ENCODE measurements at places on chromosomes 16 and 17. TPM values are rescaled to one million over a fixed set of nuclear protein-coding genes. Genes with fewer than 3 reads are reported as not detected.
A peak's percentile ranks its signal among the peaks of the same experiment; 100 is the strongest.

The PARD6A gene
- total RNA-seq = 15.5 TPM

The CCL5 gene
- 973 TPM for total RNA-seq

The DPEP3 gene
- total RNA-seq = not detected

The SUZ12 gene
- total RNA-seq = 70.3 TPM

The SPIRE2 gene
- 0.80 TPM for total RNA-seq

The CYGB gene
- not detected for total RNA-seq

The KRT36 gene
- not detected for total RNA-seq

The TEX14 gene
- total RNA-seq = 0.28 TPM

The SLC52A1 gene
- total RNA-seq = 2.2 TPM

The SLC16A5 gene
- total RNA-seq = 2.3 TPM

The MPP3 gene
- not detected for total RNA-seq

DNA sequence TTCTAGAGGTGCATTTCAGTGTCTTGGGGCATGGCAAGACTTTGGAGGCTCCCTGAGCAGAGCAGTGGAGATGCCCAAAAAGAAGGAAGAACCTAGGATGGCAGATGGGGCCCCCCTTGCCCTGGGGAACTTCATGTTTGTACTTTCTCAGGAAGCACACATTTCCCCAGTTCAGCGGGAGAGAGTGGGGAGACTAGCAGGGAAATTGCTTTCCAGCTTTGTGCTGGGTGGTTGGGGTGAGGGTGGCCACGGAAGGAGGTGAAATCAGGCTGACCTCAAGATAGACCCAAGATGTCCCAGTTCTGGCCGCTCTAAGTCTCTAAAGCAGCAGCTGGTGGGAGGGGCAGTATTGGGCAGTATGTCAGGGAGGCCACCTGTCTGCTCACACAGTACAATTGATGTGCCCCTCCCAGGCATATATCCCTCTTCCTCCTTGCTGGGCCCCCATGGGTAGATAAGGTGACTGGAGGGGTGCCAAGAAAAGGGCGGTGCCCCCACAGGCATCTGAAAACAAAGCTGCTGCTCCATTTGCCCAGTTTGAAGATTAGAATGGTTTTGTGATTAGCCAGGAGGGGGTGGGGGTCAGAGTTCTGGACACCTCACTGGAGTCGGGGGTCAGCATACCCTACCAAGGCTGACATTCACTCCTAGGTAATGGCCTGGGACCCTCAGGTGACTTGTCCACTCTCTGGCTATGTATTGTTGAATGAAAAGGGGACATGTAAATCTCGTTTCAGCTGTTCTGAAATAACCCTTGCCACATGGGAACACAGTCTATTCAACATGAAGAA, 17.1 kb upstream of the NAGLU start:
- no peak overlapping the region for H3K4me3 ChIP-seq
- peaks cover 9% of the 10 kb centered on the region for H3K4me1 ChIP-seq
- no peak for DNase-seq
- no peaks in the 10 kb centered on the region for H3K36me3 ChIP-seq
- H3K27ac ChIP-seq = no peak overlapping the region

DNA sequence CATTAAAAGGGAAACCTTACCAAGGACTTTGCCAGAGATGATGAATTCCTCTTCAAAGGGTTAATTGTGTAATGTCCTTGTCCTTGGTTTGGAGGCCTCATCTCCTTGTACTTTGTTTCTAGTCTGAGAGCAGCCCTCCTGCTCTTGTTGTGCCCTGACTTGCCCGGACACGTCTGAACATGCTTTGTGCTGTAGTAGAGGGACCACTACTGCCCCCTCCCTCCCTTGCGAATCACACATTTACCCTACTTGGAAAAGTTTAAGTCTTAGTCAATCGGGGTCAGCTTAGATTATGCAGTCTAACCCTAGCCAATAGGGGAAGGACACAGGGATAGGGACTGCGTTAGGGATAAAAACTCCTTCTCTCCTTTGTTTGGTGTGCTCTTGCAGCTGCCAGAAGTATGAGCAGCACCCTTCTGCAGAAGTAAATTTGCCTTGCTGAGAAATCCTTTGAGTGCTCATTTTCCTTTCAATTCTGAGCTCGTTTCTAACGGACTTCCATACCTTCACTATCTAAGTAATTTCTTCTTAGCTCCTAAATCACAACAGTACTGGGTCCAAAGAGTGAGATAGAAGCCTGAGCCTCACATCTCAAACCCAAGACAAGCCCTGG, 26.4 kb upstream of the CLEC3A start:
- H3K36me3 ChIP-seq = peaks cover 4% of the 10 kb centered on the region
- no peaks in the 10 kb centered on the region for H3K4me1 ChIP-seq
- no peak overlapping the region for H3K27ac ChIP-seq
- peaks cover 12% of the 10 kb centered on the region for H3K27me3 ChIP-seq

DNA sequence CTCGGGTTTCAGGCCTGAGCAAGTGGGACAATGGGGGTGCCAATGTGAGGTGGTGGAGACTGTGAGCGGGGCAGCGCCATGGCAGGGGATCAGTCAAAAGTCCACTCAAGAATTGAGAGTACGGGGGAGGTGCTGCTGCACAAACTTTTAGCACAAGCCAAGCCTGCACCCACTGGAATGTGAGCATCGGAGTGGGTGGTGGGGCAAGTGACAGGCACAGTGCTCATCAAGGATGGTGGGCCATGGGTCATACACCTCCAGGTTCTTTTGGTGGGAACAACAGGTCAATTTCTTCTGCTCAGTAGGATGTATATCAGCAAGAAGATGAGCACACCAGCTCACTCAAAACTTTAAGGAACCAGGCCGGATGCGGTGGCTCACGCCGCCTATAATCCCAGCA, 32.4 kb upstream of the PEMT start:
- no peak overlapping the region for H3K4me3 ChIP-seq
- peaks cover 11% of the 10 kb centered on the region for H3K4me1 ChIP-seq
- no peaks in the 10 kb centered on the region for H3K36me3 ChIP-seq
- peaks cover 13% of the 10 kb centered on the region for H3K27me3 ChIP-seq
- no peak for DNase-seq

DNA sequence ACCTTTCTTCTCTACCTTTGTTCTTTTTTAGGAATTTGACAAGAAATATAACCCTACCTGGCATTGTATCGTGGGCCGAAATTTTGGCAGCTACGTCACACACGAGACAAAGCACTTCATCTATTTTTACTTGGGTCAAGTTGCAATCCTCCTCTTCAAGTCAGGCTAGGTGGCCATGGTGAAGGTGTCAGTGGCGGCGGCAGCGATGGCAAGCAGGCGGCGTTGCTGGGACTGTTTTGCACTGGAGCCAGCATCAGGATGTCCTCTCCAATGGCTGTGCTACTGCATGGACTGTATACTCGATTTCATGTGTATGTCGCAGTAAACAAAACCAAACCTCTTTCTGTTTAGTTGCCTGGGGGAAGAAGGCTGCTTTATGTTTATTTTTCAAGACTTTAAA, 5.9 kb downstream of the DYNLL2 start:
- peaks cover 53% of the 10 kb centered on the region for H3K36me3 ChIP-seq
- peaks cover 33% of the 10 kb centered on the region for H3K4me1 ChIP-seq
- no peaks in the 10 kb centered on the region for H3K27me3 ChIP-seq
- H3K27ac ChIP-seq = no peak overlapping the region
- DNase-seq = peak; percentile 25

- H3K4me1 ChIP-seq = peaks cover 39% of the 10 kb centered on the region
- peak overlapping the region; percentile 88 for H3K4me3 ChIP-seq
- peaks cover 4% of the 10 kb centered on the region for H3K36me3 ChIP-seq
- peak; percentile 67 for DNase-seq
Measured at GRCh38 chr17:81239714-81240555, 817 bp downstream of the NDUFAF8 start.

DNA sequence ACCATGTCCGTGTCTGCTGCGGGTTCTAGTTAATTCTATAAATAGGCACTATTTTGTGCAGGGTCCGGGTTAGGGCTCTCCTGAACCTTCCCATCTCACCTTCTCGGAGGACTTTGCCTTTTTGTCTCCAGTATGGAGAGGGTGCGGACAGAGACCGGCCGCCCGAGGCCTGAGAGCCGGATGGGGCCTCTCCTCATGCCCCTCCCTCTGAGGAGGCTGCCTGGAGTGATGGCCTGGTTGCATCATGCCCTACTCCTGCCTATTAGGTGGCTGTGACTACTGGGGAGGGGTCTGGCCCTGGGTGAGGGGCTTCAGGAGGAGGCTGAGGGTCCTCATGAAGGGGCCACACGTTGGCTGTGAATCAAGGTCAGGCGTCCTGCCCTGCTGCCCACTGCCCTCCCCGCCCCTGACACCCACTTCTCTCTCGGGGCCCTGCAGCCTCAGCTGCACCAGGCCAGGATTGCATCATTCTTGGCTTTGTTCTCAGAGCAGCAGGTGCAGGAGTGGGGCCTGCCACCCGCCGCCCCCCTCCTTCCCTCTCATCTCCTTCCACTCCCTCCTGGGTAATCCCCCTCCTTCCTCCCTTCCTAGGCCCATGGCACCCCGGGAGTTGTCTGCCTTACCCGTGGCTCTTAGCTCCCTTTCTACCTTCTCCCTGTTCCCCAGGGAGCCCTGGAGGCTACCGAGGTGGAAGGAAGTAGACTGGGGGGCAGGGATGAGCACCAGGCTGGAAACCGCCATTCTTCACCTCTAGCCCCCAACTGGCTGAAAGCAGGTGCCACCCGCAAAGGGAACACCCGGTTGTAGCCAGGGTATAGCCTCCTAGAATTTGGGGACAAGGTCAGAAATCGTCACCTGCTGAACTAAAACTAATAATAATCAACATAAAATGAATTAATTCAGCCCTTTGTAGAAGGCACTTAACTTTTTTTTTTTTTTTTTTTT, 12.7 kb upstream of the ARHGAP23 start:
- H3K27ac ChIP-seq = peak overlapping the region; percentile 71
- H3K27me3 ChIP-seq = peaks cover 39% of the 10 kb centered on the region
- peaks cover 5% of the 10 kb centered on the region for H3K4me1 ChIP-seq
- H3K36me3 ChIP-seq = no peaks in the 10 kb centered on the region
- no peak overlapping the region for H3K4me3 ChIP-seq
- no peak for DNase-seq

GRCh38 chr17:55606488-55606815, 95.2 kb upstream of the SMIM36 start:
- no peak for DNase-seq
- no peaks in the 10 kb centered on the region for H3K36me3 ChIP-seq
- H3K4me3 ChIP-seq = no peak overlapping the region
- H3K4me1 ChIP-seq = no peaks in the 10 kb centered on the region
- peaks cover 23% of the 10 kb centered on the region for H3K27me3 ChIP-seq

GRCh38 chr16:49822649-49823370, 33.1 kb downstream of the ZNF423 start:
- no peaks in the 10 kb centered on the region for H3K36me3 ChIP-seq
- no peak overlapping the region for H3K27ac ChIP-seq
- H3K4me1 ChIP-seq = no peaks in the 10 kb centered on the region
- no peak for DNase-seq

DNA sequence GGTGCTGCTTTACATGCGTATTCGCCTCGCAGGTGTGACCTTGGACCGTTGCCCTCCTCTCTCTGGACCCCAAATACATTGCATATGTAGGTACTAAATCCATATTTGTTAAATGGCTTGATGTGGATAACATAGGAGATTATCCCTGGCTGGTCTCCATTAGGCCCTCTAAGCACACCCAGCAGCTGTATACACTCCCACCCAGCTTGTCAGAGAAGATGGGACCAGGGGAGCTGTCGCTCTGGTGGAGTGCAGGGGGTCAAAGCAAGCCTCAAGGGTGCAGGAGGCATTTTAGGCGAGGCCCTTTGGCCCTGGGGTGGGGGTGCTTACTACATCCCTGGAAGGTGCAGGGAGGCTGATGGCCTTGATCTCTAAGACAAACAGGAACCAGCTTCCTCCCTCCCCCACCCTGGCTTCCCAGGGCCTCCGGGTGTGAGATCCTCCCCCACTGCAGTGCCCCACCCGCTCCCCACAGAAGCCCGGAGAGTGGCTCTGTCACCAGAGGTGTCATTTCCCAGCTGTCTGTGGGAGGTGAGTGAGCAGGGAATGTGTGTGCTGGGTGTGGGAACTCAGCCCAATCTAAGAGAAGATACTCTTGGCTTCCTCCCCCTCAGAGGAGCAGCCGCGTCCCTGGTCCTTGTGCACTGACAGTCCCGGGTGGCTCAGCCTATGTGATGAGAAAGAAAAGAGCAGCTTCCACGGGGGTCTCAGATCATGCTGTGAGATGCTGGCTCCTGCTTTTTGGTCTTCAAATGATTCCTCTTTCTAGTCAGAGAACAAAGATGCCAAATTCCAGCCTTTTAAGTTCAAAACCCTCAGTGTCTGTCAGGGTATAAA, 1.4 kb upstream of the VAMP2 start:
- H3K4me1 ChIP-seq = peaks cover 49% of the 10 kb centered on the region
- peaks cover 19% of the 10 kb centered on the region for H3K36me3 ChIP-seq
- no peaks in the 10 kb centered on the region for H3K27me3 ChIP-seq
- DNase-seq = peak; percentile 91
- H3K27ac ChIP-seq = peak overlapping the region; percentile 99

- H3K36me3 ChIP-seq = peaks cover 33% of the 10 kb centered on the region
- peaks cover 26% of the 10 kb centered on the region for H3K4me1 ChIP-seq
- peak; percentile 74 for DNase-seq
- H3K4me3 ChIP-seq = no peak overlapping the region
- H3K27ac ChIP-seq = peak overlapping the region; percentile 35
Measured at GRCh38 chr17:82424001-82424862, 5.8 kb upstream of the OGFOD3 start.

GRCh38 chr17:34252444-34253138, 2.5 kb upstream of the CCL2 start:
- peaks cover 69% of the 10 kb centered on the region for H3K27me3 ChIP-seq
- peaks cover 2% of the 10 kb centered on the region for H3K4me1 ChIP-seq
- no peak for DNase-seq
- no peak overlapping the region for H3K4me3 ChIP-seq
- no peak overlapping the region for H3K27ac ChIP-seq

DNA sequence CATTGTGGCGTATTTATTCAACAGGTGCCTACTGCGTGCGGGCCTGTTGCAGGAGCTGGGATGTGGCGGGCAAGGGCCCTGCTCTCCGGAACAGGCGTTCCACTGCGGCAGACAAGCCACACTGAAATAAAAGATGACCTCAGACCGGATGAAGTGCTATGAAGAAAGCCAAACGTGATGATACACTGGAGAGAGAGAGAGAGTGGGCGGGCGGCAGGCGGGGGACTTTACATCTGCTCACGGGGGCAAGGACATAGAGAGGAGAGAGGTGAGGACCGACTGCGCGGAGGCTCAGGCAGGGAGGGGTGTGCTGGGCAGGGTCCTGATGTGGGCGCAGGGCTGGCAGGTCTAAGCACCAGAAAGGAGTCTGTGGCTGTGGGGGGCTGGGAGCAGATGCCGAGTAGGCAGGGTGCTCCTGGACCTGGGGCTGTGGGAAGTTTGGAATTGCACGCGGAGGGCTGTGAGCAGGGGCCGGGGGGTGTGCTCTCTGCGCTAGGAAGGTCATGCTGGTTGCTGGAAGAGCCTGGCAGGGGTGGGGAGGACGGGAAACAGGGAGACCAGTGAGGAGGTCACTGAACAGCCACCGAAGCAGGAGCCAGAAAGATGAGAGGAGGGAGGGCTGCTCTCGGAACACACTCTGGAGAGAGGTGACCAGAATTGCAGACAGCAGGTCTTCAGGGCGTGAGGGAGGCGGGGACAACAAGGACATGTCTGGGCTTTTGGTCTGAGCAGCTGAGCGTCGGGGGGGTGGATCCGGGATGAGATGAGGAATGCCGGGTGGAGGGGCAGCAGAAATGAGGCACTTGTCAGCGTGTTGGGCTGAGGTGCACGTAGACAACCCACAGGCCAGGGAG, 9.9 kb downstream of the MXRA7 start:
- peaks cover 28% of the 10 kb centered on the region for H3K4me1 ChIP-seq
- DNase-seq = peak; percentile 60
- peak overlapping the region; percentile 24 for H3K27ac ChIP-seq
- peak overlapping the region; percentile 4 for H3K4me3 ChIP-seq
- H3K36me3 ChIP-seq = no peaks in the 10 kb centered on the region

Measured in activated CD8-positive, alpha-beta memory T cell treated with anti-CD3 and anti-CD28 coated beads, Interleukin-2, amount 10 ng/mL, durations not matched to agents 7 days and 5 days (primary cell).